ENCODE measurements at places on chromosomes 7 and 10. TPM values are rescaled to one million over a fixed set of nuclear protein-coding genes. Genes with fewer than 3 reads are reported as not detected.

MBL2 gene
- total RNA-seq: not detected

PNLIP gene
- not detected for total RNA-seq

VENTX gene
- total RNA-seq: 0.43 TPM

NCF1 gene
- 6.0 TPM for total RNA-seq

Measured in Right ventricle myocardium superior (tissue), 1 donor.